Spleen (tissue), 13 donors: ENCODE measurements at places on chromosomes 11 and 22. TPM values are rescaled to one million over a fixed set of nuclear protein-coding genes. Genes with fewer than 3 reads are reported as not detected.

The LRRC51 gene
- total RNA-seq: 5.0 TPM

The ATP5MG gene
- 154 TPM for total RNA-seq

- H3K27me3 ChIP-seq: no peaks in the 10 kb centered on the region
- no peaks in the 10 kb centered on the region for H3K36me3 ChIP-seq
- DNase-seq: no peak
- no peaks in the 10 kb centered on the region for H3K4me1 ChIP-seq
- no peak overlapping the region for H3K4me3 ChIP-seq
- no peak overlapping the region for H3K27ac ChIP-seq
Measured at GRCh38 chr11:132844956-132845696, 687.2 kb downstream of the OPCML start.

The C22orf15 gene
- 0.73 TPM for total RNA-seq

GRCh38 chr22:40746428-40747220, 67.3 kb downstream of the MCHR1 start:
- no peak for DNase-seq
- no peaks in the 10 kb centered on the region for H3K36me3 ChIP-seq
- H3K27ac ChIP-seq: no peak overlapping the region
- H3K4me3 ChIP-seq: no peak overlapping the region

DNA sequence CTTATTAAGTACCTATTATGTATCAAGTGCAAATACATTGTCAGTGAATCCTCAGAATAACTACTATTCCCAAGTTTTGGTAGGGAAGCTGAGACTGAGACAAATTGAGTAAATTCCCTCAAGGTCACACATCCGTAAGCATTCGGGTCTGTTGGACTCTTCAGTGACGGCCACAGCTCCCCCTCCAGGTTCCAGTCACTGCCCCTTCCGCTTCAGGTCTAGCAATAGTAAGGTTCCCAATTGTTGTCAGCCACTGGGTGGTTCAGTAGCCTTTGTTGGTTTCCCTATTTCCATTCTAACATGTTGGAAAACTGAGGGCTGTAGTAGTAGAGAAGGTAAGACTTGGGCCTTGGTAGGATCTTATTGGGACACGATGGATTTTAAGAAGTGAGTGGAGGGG, 54.9 kb upstream of the TNRC6B start:
- peaks cover 94% of the 10 kb centered on the region for H3K36me3 ChIP-seq
- H3K27me3 ChIP-seq: no peaks in the 10 kb centered on the region
- H3K4me1 ChIP-seq: peaks cover 4% of the 10 kb centered on the region
- no peak overlapping the region for H3K4me3 ChIP-seq
- no peak overlapping the region for H3K27ac ChIP-seq
- no peak for DNase-seq

The CYTH4 gene
- total RNA-seq: 118 TPM

The KCTD14 gene
- not detected for total RNA-seq

DNA sequence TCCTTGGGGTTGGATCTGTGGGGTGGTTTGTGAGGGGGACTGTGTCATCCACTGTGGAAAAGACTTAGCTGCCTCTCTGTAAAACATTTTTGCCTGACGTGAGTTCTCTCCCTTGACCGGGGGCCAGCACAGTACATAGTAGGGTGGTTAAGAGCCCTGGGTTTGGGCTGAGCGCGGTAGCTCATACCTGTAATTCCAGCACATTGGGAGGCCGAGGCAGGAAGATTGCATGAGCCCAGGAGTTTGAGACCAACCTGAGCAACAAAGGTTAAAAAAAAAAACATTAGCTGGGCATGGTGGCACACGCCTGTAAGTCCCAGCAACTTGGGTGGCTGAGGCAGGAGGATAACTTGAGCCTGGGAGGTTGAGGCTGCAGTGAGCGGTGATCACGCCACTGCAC, 74.7 kb upstream of the WNT7B start:
- H3K27ac ChIP-seq: peak overlapping the region; percentile 97
- H3K27me3 ChIP-seq: no peaks in the 10 kb centered on the region
- peaks cover 62% of the 10 kb centered on the region for H3K4me1 ChIP-seq
- H3K36me3 ChIP-seq: no peaks in the 10 kb centered on the region

DNA sequence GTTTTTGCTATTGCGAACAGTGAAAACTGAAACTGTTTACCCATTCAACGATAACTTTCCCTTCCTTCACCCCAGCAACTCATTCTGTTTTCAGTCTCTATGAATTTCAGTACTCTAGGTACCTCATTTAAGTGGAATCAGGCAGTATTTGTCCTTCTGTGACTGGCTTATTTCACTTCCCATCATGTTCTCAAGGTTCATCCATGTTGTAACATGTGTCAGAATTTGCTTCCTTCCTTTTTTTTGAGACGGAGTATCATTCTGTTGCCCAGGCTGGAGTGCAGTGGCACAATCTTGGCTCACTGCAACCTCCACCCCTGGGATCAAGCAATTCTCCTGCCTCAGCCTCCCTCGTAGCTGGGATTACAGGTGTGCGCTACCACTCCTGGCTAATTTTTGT, 23.7 kb downstream of the HTR3B start:
- no peaks in the 10 kb centered on the region for H3K4me1 ChIP-seq
- no peak overlapping the region for H3K27ac ChIP-seq
- DNase-seq: no peak
- no peaks in the 10 kb centered on the region for H3K27me3 ChIP-seq
- no peaks in the 10 kb centered on the region for H3K36me3 ChIP-seq

DNA sequence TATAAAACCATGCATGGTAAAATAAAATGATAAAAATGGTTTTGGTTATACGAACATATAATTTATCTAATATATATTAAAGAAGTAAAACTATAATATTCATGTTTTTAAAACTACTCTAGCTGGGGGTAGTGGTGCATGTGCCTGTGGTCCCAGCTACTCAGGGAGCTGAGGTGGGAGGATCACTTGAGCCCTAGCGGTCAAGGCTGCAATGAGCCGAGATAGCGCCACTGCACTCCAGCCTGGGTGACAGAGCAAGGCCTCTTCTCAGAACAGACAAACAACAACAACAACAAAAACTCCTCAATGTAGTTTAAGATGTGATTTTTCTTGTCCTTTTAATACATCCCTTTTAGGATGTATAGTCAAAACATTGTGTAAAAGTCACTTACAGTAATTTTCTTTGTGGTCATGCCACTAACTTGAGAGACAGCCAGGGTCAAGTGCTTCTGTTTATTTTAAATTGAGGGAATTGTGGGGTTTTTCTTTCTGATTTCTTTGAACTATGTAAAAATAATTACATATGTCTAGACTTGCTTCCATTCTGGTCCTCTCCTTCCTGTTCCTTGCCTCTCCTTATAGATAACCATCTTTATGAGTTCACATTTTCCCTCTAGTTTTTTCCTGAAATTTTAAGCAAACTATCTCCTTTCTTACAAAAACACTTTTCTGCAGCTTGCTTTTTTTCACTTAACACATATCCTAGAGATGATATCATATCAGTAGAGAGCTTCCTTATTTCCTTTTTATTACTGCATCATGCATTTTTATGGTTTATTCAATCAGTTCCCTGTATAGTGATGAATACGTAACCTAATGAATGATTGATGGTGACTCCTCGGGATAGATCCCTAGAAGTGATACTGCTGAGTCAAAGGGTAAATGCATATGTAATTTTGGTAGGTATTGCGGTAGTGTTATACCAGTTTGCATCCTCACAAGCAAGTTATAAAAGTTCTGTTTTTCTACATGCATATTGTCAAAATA, 9.1 kb downstream of the OR2AT4 start:
- peaks cover 32% of the 10 kb centered on the region for H3K27me3 ChIP-seq
- no peak for DNase-seq
- H3K4me1 ChIP-seq: no peaks in the 10 kb centered on the region
- H3K27ac ChIP-seq: no peak overlapping the region
- H3K36me3 ChIP-seq: no peaks in the 10 kb centered on the region

The POTEH gene
- total RNA-seq: 0.72 TPM

- peak overlapping the region; percentile 91 for H3K27ac ChIP-seq
- peaks cover 31% of the 10 kb centered on the region for H3K4me1 ChIP-seq
- H3K4me3 ChIP-seq: no peak overlapping the region
- no peaks in the 10 kb centered on the region for H3K36me3 ChIP-seq
- no peaks in the 10 kb centered on the region for H3K27me3 ChIP-seq
Measured at GRCh38 chr11:128552783-128553661, 34.3 kb downstream of the ETS1 start.

The SEC14L2 gene
- total RNA-seq: 2.7 TPM

The DPAGT1 gene
- 27.7 TPM for total RNA-seq

GRCh38 chr11:125442946-125443345, 53.1 kb downstream of the FEZ1 start:
- H3K27ac ChIP-seq: no peak overlapping the region
- H3K4me3 ChIP-seq: no peak overlapping the region
- H3K27me3 ChIP-seq: no peaks in the 10 kb centered on the region
- H3K4me1 ChIP-seq: no peaks in the 10 kb centered on the region
- no peaks in the 10 kb centered on the region for H3K36me3 ChIP-seq
- no peak for DNase-seq

- DNase-seq: no peak
- peaks cover 6% of the 10 kb centered on the region for H3K4me1 ChIP-seq
- H3K4me3 ChIP-seq: no peak overlapping the region
- no peaks in the 10 kb centered on the region for H3K36me3 ChIP-seq
Measured at GRCh38 chr11:13184295-13184794, 93.2 kb upstream of the BMAL1 start.

DNA sequence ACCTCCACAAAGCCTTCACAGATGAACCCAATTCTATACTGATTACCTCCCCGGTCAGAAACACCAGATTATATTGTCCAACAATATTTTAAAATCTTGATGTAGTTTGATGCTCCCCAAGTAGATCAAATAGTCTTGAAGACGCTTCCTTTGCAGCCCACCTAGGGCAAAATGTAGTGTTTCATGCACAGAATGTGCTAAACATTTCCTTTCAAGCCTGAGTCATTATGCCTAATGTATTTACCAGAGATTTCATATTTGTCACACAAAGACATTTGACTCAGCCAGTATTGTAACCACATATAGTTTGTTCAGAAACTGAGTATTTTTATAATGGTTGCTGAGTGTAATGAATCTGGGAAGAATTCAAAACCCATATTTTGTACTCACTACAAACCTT, 1396.8 kb downstream of the LRRC4C start:
- no peaks in the 10 kb centered on the region for H3K4me1 ChIP-seq
- H3K4me3 ChIP-seq: no peak overlapping the region
- no peaks in the 10 kb centered on the region for H3K36me3 ChIP-seq
- no peaks in the 10 kb centered on the region for H3K27me3 ChIP-seq
- H3K27ac ChIP-seq: no peak overlapping the region

The RAG2 gene
- not detected for total RNA-seq

GRCh38 chr11:124707829-124708228, 31.9 kb upstream of the NRGN start:
- no peaks in the 10 kb centered on the region for H3K4me1 ChIP-seq
- no peak for DNase-seq
- no peak overlapping the region for H3K4me3 ChIP-seq
- H3K27ac ChIP-seq: no peak overlapping the region

- H3K4me1 ChIP-seq: peaks cover 81% of the 10 kb centered on the region
- DNase-seq: no peak
- no peaks in the 10 kb centered on the region for H3K36me3 ChIP-seq
- H3K4me3 ChIP-seq: no peak overlapping the region
- H3K27me3 ChIP-seq: no peaks in the 10 kb centered on the region
- peak overlapping the region; percentile 79 for H3K27ac ChIP-seq
Measured at GRCh38 chr11:8777907-8778767, 95.5 kb downstream of the RPL27A start.

- no peaks in the 10 kb centered on the region for H3K27me3 ChIP-seq
- no peak for DNase-seq
- H3K27ac ChIP-seq: no peak overlapping the region
- no peak overlapping the region for H3K4me3 ChIP-seq
- no peaks in the 10 kb centered on the region for H3K36me3 ChIP-seq
- H3K4me1 ChIP-seq: no peaks in the 10 kb centered on the region
Measured at GRCh38 chr11:40139066-40139465, 1320.4 kb downstream of the LRRC4C start.
